AG08396 (cell line): ENCODE measurements at places on chromosomes 7 and 10.

GRCh38 chr10:11242443-11243387 is 225.0 kb downstream of the CELF2 start:
- peak; percentile 7 for DNase-seq

DNA sequence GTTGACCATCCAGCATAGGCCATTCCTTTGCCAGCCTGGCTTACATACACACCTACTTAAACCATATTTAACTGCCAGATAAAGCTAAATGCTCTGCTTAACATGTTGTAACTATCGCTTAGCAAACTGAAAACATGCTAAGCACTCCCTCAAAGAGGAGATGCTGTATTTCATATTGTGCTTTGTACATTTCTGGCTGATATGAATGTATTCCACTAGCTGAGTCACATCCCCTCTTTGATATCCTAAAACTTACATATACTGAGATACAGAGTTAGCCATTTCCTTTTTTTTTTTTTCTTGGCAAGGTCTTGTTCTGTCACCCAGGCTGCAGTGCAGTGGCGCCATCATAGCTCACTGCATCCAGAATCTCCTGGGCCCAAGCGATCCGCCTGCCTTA is 99.4 kb downstream of the TPST1 start:
- DNase-seq: no peak

GRCh38 chr10:74637685-74638084 is 188.7 kb upstream of the KAT6B start:
- no peak for DNase-seq

- DNase-seq: no peak
Observed at GRCh38 chr7:135184254-135184841, 13.8 kb upstream of the CYREN start.

DNA sequence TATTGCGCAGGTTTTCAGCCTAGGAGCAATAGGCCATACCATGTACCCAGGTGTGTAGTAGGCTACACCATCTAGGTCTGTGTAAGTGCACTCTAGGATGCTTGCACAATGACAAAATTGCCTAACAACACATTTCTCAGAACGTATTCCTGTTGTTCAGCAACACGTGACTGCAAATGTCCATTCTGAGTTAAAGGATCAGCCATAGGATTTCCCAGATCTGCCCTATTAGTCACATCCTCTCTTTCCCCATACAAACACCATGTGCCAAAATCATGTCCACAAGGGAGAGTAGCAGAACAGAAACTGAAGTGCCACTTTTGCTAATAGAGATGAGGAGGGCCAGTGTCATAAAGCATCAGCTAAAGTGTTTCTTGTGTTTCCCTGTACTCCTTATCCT is 42.6 kb upstream of the AMPH start:
- peak; percentile 34 for DNase-seq

DNA sequence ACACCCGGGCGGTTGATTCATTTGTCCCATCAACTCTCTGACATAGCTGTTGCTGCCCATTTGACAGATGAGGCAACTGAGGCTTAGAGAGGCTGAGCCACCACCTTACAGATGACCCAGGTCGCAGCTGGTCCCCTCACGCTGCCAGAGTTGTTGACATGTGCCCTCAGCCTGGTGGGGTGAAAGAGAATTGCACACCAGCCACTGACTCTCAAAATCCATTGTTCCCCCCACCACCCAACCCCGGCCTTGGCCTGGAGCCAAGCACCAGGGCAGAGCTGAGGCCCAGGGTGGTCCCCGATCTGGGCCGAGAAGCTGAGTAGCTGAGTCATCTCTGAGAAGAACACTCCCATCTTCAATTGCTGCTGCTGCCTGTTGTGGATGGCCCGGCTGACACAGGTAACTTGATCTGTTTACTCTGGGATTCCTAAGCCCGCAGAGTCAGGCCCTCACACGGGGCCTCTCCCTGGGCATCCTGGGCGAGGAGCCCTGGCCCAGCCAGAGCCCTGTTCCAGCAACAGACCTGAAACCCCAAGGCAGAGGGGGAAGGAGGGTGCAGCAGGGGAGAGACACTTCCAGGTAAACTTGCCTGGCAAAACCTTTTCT is 27.5 kb downstream of the PVRIG start:
- peak; percentile 75 for DNase-seq

- peak; percentile 68 for DNase-seq
Observed at GRCh38 chr10:25113191-25114035, 61.4 kb upstream of the GPR158 start.
